Stimulated activated CD8-positive, alpha-beta memory T cell treated with anti-CD3 and anti-CD28 coated beads, Interleukin-15, amount 100 ng/mL, for 4 hours (primary cell): ENCODE measurements at places on chromosomes 6 and 20.

GRCh38 chr6:73050706-73051105 is 174.6 kb downstream of the KHDC1L start:
- DNase-seq, result no peak

GRCh38 chr6:143967706-143968376 is 40.2 kb downstream of the PLAGL1 start:
- DNase-seq, result no peak

DNA sequence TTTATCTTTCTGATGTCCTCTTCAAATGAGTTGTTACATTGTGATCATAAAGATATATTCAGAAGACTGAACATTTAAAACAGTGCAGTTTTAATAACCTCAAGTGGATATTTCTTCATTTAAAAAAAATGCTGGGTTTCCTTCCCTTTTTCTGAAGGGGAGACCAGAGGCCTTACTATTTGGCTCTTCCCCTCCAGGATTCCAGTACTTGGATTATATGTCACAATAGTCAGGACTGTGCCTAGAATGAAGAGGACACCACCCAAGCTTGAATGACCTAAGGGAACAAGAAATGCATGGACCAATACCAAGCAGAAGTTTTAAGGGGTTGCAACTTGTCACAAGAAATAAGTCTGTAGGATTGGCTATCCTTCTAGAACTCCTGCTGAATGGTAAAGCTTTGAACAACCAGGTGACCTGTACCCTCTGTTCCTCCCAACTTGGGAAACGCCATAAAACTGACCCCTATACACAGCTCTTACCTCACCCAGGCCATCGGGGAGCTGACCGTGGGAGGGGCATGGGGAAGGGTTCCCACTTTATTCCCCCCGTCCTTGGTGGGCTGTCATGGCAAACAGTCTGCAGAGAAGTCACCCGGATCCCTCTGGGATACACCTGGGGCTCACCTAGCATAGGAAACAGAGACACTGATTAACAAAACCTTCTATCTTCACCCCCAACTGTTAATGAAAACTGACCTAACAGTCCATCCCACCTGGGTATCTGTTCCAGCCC is 2.0 kb downstream of the FRS3 start:
- no peak for DNase-seq

- no peak for DNase-seq
Measured at GRCh38 chr6:2964793-2965505, 6.4 kb downstream of the SERPINB6 start.

DNA sequence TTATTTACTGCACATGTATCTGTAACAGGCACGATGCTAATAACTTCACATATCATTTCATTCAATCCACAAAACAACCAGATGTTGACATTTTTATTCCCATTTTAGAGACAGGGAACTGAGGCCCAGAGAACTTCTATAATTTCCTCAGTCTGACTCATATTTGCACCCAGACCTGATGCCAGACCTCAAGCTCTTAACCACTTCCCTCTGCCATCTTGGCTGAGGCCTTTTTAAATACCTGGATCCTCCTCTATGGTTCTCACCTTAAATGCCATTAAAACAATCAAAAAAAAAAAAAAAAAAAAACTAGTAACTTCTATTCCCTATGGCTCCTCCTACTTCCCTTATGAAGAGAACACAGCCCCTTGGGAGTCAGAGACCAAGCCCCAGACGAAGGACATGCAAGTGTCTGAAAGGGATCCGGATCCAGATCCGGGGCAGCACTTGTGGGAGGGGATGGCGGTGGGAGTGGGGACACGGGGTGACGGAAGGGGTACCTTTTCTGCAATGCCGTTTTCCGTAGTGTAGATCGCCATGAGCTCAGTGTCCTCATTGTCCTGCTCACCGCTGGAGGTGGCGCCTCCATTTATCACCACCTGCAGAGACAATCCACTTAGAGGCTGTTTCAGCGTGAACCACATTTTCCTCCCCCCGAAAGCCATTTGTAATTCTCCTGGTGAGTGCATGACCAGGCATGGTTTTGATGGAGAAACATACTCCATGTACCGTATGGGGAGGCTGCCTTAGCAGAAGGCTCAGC is 88.7 kb downstream of the SLC23A2 start:
- DNase-seq, result no peak

DNA sequence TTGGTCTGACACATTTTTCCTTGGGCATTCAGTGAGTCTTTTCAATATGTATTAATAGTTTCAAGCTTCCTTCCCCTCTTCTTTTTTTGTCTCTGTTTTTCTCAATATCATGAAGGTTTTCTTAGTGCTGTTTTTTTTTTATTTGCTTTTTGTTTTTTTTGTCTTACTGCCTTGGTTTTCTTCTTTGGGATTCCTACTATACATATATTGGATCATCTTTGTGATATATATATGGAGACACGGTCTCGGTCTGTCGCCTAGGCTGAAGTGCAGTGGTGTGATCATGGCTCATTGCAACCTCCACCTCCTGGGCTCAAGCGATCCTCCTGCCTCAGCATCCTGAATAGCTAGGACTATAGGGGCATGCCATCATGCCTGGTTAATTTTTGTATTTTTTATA is 43.8 kb downstream of the NCOA3 start:
- no peak for DNase-seq

- DNase-seq, result no peak
Measured at GRCh38 chr6:168223150-168223549, 96.4 kb downstream of the DACT2 start.

DNA sequence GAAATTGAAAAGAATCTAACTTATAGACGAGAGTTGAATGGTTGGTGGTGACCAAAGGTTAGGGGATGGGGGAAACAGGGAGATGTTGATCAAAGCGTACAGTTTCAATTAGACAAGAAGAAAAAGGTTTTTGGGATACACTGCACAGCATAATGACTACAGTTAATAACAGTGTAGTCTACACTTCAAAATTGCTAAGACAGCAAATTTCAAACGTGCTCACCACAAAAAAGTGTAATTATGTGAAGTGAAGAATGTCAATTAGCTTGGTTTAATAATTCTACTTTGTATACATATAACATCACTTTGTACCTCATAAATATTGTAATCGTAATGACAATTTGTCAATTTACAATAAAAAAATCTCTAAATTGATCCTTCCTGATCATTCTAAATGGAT is 267.5 kb downstream of the RNGTT start:
- no peak for DNase-seq

- DNase-seq, result no peak
Measured at GRCh38 chr20:63751471-63752271, 12.1 kb downstream of the SLC2A4RG start.

- no peak for DNase-seq
Measured at GRCh38 chr6:91633374-91634111, 1046.7 kb upstream of the MAP3K7 start.

DNA sequence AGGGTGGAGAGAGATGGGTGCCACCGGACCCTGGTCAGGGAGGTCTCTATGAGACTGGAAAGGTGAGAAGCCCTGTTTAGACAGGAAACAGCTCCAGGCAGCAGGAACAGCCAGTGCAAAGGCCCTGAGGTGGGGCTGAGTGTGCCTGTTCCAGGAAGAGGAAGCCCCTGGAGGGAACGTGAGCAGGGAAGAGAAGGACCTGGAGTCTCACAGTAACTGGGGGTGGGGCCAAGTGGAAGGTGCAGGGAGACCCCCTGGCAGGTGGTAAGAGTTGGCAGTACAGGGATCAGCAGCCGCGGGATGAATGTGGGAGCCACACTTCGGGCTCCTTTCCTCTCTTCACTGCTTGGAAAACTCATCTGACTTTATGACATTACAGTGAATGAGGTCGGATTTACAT is 43.8 kb upstream of the CST5 start:
- no peak for DNase-seq

- no peak for DNase-seq
Measured at GRCh38 chr6:116783852-116784251, 18.3 kb upstream of the FAM162B start.

- no peak for DNase-seq
Measured at GRCh38 chr6:106629859-106630163, 433 bp downstream of the QRSL1 start.

- no peak for DNase-seq
Measured at GRCh38 chr20:34573541-34574300, 15.2 kb downstream of the MAP1LC3A start.

DNA sequence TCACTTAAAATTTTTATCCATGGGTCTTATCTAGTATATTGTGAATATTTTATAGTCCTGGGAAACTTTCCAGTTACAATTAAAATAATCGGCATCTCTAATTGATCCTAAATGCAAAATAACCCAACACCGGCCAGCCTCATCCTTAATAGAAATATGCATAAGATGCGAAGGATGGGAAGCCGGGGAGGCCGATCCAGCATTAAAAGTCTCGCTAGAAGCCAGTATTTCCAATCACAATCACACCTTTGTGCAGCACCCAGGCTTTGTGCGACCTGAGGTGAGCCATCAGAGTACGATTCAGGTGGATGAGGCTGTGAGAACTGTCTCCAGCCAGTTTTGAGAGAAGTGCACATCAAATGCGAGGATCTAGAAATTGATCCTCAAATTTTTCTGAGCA is 65.4 kb downstream of the EZR start:
- DNase-seq, result no peak

DNA sequence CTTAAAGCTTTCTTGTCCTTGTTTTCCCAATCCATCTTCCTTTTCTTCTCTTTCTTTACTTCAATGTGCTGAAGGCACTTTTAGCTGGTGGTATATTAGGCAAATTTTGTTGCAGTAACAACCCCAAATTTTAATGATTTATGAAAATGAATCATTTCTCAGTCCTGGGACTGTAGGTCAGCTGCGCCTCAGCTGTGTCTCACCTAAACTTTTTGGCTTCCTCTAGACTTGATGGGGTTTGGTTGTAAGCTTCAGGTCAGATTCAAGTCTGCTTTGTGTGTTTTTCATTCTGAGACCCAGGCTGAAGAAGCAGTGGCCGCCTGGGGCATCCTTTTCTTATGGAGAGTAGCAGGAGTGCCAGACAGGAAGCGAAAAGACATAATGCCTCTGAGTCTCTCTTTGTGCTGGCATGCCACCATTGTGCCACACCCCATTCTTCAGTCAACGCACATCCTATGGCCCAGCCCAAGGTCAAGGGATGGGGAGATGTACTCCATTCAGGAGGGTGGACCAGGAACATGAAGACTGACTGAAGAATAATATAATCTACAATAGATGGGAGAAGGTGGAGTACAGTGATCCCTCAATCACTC is 28.9 kb upstream of the CD83 start:
- no peak for DNase-seq

DNA sequence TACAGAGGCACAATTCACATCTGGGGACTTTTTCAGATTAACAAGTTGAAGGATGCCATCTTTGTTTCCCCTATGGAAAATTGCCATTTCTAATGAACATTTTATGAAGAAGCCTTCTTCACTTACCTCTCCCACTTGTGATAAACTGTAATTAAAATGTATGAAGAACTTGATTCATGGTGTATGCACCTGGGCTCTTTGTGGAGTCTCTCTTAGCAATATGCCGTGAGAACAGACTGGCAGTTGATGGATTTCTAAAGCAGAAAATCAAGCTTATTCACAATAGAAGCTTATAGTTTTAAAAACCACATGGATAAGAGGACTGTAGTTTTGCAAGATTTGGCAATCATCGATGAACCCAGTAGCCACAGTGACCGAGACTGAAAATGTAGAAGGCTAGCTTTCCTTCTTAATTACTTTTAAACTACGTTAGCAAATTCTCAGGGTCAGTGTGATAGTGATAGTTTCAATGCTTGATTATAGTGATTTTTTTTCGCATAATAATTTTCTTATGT is 270.6 kb downstream of the PRL start:
- no peak for DNase-seq

DNA sequence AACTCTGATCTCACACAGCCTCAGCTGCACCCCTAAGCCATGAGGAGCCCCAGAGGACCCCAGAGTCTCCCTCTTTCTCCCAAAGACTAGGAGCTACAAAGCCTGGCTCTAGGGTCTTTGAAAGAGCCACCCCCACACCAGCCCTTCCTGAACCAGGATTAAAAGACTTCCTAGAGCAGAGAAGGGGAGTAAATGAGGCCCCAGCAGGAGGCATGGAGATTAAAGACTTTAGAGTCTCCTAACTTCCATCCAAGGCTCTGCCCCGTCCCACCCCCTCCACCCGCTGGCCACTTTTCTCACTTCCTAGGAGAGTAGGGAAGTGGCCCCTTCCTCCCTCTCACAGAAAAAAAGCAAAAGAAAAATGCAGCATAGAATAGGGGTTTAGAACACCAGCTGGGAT is 1.7 kb downstream of the PREX1 start:
- DNase-seq, result no peak

DNA sequence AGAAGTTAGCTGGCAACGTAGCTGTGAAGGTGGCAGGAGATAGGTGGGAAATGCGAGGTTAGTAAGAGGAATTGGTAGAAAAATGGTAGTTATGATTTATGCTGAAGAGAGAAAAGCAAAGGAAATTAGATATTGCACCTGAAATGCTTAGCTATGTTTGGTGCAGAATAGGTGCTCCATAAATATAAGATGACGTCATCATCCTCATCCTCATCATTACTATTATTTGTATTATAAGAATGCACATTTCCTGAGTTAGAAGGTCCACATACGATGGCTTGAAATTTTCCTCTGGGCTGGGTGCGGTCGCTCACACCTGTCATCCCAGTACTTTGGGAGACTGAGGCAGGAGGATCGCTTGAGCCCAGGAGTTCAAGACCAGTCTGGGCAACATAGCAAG is 39.5 kb upstream of the ANGPT4 start:
- no peak for DNase-seq

DNA sequence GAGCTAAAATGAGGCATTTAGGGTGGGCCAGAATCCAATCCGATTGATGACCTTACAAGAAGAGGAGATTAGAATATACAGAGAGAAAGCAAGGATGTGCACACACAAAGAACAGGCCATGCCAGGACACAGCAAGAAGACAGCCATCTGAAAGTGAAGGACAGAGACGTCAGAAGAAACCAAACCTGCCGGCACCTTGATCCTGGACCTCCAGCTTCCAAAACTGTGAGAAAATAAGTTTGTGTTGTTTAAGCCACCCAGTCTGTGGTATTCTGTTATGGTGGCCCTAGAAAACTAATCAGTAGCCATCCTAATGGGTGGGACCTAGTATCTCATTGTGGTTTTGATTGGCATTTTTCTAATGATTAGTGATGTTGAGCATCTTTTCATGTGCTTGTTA is 39.7 kb upstream of the ME1 start:
- DNase-seq, result no peak

DNA sequence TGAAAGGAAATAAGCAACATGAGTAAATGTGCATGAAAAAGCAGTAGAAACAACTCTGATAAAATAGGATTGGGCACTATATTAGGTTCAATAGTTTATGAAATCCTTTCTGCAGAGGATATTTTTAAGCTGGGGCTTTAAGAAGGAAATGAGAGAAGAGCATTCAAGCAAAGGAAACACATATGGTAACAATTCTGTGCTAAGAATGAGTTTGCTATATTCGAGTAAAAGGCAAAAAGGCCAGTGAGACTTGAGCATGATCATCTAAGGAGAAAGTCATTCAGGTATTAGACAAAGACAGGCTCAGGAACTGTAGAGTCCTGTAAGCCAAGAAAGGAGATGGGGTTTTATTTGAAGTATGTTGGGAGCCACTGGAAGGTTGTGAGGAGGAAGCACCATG is 387.1 kb upstream of the FLRT3 start:
- DNase-seq, result no peak

DNA sequence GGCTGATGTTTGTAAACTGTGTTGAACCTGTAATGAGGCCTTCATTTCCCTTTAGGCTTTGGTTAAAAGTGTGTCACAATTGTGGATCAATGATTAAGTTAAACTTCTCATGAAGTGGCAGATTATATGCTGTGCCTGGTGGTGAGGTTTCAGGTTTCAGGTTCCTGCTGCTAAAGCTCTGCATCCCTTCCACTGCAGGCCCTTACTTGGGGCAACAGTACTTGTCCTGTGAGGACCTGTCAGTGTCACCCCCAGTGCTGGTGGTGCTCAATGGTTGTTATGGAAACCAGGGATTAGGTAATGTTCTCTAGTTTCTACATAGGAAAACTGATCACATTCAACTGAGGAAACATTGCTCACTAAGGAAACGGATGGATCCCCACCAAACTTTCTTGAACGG is 18.5 kb downstream of the RPP21 start:
- DNase-seq, result no peak
